ENCODE measurements at places on chromosomes 4 and X. TPM values are rescaled to one million over a fixed set of nuclear protein-coding genes. Genes with fewer than 3 reads are reported as not detected.

- DNase-seq, result no peak
Measured at GRCh38 chr4:184434021-184434420, 40.3 kb downstream of the IRF2 start.

DNA sequence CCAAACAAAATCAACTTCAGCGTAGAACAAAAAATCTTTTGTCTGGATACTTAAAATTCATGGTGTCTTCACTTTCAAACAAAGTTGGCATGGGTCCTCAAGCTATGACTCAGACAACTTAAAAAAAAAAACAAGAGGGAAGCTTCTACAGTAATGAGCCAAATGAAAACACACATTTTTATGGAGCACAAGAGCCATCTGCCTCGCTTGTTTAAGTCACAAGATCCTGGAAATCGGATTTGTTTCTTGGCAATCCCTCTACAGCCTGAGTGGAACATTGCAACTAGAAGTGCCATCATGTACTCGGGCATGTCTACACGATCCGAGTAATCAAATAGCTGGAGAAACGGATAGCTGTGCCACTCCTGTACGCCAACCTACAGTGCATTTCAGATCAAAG is 22.6 kb downstream of the LAMP2 start:
- no peak for DNase-seq

GRCh38 chrX:127571834-127572233 is 480.4 kb downstream of the ACTRT1 start:
- no peak for DNase-seq

DNA sequence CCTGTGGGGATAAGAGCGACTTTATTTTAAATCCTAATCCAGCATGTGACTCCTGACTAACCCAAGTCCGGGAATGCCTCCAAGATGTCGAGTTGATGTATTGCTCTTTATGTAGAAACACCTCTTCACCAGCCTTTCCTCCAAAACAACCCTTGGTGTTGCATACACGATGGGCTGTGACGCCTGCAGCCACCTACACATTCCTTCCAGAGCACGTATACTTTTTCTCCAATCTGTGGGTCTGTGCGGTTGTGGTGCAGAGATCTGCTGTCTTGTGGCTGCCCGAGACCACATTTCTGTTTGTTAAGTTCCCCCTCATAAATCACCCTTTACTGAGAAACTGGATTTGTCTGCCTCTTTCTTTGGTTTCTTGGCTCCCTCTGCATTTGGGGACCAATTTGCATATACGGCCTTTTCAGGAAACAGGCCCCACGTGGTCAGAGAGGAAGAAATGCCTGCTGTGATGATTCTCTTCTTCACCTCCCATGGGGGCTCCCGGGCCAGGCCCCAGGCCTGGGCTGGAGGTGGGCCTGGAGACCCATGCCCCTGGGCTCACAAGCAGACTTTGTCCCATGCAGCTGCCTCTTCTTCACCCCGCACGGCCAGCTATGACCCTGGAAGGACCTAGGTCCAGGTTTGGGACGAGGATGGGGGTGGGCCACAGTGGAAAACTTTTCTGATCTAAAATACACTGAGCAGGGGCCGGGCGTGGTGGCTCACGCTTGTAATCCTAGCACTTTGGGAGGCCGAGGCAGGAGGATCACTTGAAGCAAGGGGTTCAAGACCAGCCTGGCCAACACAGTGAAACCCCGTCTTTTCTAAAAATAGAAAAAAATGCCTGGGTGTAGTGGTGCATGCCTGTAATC is 21.4 kb upstream of the AFAP1 start:
- peak; percentile 96 for DNase-seq

GRCh38 chrX:101117701-101118100 is 19.7 kb downstream of the CENPI start:
- DNase-seq, result no peak

NUDT11 gene
- total RNA-seq, result 2.5 TPM

GRCh38 chr4:108119199-108119800 is 49.4 kb downstream of the LEF1 start:
- no peak for DNase-seq

HTN1 gene
- not detected for total RNA-seq

DNA sequence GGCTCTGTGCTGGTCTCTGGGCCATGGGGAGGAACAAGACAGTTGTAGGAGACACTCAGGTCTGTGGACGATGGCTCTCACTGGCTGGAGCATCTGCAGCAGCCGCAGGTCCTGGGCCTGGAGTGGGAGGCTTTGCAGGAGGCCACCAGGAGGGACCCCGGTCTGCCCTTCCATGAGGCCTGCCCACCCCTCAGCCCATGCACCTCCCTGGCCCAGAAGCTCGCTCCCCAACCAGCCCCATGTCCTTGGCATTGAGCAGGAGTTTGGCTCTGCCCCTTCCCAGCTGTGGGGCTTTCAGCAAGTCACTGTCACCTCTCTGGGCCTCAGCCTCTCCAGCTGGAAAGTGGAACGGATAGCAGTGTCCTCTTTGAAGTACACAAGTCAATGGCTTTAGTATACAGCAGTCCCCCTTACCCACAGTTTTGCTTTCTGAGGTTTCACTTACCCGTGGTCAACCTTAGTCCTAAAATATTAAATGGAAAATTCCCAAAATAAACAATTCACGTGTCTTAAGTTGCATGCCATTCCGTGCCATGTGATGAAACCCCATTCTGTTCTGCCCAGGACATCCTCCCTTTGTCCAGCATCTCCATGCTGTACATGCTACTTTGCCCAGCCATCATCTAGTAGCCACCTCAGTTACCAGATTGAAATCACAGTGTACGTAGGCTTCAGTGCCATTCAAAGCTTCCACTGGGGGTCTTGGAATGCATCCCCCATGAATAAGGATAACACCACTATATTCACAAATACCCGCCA is 104.0 kb downstream of the CPZ start:
- no peak for DNase-seq

EDA2R gene
- 3.4 TPM for total RNA-seq

DNA sequence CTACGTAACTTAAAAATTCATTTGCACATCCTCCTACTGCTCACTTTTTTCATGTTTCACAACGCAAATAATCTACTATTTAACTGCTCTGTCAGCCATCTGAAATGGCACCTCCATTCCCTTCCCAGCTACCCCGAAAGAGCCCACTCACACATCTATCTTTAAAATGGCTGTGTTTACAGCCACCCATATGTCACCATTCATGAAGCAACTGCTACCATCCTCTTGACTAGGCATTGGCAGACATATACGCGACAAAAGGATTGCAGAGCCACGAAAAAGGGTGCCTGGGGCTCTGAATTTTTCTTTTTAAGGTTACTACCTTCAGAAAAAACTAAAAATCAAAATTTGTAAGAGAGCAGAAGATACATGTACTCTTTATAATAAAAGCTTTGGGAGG is 11.5 kb downstream of the SH3RF1 start:
- DNase-seq, result no peak

DBET gene
- not detected for total RNA-seq
